Stimulated activated CD4-positive, alpha-beta T cell treated with anti-CD3 and anti-CD28 coated beads, TNF-alpha, amount 100 ng/mL, for 1 hour (primary cell): ENCODE measurements at places on chromosomes 6 and 20.

DNA sequence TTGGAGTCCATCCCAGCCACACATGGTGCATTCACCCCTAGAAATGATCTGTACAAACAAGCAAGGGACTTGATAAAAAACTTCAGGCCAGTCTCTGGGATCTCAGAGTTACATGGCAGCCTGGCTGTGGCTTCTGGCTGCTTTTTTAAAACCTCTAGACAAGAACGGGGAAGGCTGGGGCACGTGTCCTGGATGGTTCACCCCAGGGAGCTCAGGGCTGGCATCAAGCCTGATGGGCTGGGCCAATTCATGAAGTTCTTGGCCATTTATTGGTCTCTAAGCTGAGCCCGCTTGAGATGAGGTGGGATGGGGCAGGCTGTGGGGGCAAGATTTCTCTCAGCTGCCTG lies 10.4 kb upstream of the ZFAND3 start:
- DNase-seq, result no peak

GRCh38 chr6:38805692-38806091 lies 90.6 kb downstream of the DNAH8 start:
- no peak for DNase-seq

- peak; percentile 21 for DNase-seq
These were observed at the start of gene VWA7 for GRCh38 chr6:31776989-31777666. Gene VWA7, minus strand, starts transcription at chr6:31777328. Its CDS starts 549 bp downstream, at chr6:31776779.

DNA sequence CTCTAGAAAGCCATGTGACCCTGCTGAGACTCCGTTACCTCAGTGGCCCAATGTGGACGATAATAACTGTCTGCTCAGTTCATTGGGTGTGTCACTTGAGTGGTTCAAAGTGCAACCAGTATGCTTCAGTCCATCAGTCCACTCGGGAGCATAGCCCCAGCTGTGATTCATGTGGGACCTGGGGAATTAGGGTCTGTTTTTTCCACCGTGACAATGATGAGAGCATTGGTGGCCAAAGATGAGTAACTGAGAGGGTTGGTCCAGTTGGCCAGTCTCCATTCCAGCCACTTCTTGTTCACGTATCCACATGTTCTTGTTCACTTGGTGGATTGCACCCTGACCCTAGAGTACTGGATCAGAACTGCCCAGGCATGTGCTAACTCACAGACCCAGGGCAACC lies 403.6 kb downstream of the CD83 start:
- DNase-seq, result no peak

- DNase-seq, result no peak
These were observed 160.4 kb downstream of the RALGAPA2 start for GRCh38 chr20:20552076-20552475.

DNA sequence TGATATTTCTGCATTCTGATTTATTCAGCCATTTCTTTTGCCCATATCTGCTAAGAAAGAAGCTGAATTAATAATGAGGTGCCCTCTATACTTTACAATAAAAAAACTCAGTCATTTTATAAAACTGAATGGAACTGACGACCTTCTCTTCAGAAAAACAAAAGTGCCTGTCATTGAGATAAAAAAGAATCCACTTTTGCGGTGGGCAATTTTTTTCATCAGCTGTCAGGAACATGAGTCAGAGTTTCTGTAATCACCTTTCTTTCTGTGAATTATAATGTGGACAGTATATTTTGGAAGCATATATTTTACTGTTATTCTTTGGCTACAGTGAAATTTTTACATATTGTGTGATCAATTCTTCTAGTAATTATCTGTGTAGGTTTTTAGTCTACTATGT lies 33.4 kb downstream of the IL20RA start:
- DNase-seq, result no peak

DNA sequence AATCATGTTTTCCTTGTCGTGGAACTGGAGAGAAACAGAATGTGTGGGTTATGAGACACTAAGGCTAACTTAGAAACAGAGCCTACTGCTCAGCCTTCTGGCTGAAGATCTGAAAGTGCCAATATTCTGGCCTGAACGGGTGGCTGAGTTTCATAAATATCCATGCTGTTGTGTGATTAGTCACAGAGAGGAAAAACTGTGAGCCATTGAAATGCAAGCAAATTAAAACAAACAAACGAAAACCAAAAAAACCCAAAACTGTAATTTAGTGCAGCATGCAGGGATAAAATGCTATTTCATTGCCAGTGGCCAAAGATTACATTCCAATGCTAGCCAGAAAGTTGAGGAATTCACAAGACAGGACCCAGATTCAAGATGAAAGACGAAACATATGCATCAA lies 315.1 kb downstream of the UBE3D start:
- no peak for DNase-seq

DNA sequence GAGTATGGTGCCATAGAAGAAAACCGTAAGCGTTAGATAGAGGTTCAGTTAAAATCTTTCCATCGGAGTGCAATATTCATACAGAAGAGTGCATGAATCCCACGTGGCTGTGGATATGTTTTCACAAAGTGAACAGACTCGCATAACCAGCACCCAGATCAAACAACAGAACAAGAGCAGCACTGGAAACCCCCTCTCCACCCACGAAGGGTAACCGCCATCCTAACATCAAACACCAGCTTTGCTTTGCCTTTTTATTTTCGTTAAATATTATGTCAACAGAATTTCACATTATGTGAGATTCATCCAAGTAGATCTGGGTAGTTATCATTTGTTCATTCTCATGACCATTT lies 4.7 kb downstream of the GTSF1L start:
- peak; percentile 30 for DNase-seq

GRCh38 chr20:55266361-55266760 lies 739.0 kb downstream of the CBLN4 start:
- DNase-seq, result no peak

- no peak for DNase-seq
These were observed 1.8 kb downstream of the GRIK2 start for GRCh38 chr6:101395345-101395744.

GRCh38 chr20:64224351-64225170 lies 31.0 kb upstream of the PCMTD2 start:
- no peak for DNase-seq

GRCh38 chr6:9412951-9413559 lies 977.7 kb upstream of the SLC35B3 start:
- no peak for DNase-seq

- DNase-seq, result no peak
These were observed 77.7 kb upstream of the SLC22A23 start for GRCh38 chr6:3534599-3534998.

DNA sequence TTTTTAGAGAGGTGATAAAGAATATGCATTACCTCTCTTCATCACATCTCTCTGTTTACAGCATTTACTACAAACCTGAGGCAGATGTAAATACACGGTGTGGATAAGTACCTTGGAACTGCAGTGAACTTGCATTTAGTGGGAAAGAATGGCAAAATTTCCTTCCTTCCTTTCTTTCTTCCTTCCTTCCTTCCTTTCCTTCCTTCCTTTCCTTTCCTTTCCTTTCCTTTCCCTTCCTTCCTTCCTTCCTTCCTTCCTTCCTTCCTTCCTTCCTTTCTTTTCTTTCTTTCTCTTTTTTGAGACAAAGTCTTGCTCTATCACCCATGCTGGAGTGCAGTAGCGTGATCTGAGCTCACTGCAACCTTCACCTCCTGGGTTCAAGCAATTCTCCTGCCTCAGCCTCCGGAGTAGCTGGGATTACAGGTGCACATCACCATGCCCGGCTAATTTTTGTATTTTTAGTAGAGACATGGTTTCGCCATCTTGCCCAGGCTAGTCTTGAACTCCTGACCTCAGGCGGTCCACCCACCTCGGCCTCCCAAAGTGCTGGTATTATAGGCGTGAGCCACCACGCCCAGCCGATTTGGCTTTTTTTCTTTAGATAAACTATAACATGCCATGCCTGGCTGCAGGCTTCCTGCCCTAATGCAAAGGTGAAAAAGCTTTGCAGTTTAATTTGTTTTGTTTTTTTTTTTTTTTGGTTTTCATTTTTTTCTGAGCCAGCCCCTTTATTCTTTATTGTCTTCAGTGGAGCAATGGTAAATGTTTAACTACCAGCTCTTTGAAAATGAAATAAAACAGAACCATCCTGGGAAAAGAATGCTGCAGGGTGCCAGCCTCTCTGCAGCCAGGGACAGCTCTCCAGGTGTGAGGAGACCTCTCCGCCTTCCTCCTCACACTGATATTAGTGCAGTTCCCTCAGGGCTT lies 64.2 kb upstream of the NEDD9 start:
- no peak for DNase-seq

DNA sequence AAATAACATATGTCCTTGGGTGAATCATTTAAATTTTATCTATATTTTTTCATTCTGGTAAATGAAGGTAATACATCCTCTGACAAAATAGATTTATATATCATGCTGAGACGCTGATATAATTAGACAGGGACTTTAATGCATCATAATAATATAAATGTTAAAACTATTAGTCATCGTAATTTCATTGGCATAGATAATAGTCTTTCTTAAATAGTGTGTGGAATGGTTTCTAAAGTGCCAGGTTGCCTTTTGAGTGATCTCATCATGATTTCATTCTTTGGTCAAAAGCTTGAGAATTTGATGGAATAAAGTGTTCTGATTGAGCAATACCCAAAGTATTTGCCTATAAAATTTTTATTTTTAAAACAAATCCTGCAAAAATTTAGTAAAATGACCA lies 43.2 kb upstream of the BMP5 start:
- no peak for DNase-seq

- no peak for DNase-seq
These were observed 970.9 kb downstream of the TBC1D32 start for GRCh38 chr6:120363429-120363828.

DNA sequence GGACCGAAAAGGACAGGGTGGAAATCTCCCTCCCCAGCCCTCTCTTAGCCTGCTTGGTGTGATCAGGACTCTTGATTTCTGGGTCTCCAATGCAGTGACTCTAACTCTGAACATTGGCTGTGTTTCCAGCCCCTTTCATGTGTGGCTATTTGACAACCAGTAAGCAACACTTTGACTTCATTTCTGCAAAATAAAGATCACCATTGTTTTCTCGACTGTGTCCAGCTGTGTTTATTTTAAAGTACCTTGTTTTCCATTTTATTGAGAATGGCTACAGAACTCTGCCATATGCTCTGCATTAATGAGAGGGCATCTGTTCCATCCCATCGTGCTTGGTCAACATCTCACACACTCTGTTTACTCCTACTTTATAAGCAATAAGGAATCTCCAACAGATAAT lies 60.9 kb upstream of the TAGAP start:
- DNase-seq, result no peak

DNA sequence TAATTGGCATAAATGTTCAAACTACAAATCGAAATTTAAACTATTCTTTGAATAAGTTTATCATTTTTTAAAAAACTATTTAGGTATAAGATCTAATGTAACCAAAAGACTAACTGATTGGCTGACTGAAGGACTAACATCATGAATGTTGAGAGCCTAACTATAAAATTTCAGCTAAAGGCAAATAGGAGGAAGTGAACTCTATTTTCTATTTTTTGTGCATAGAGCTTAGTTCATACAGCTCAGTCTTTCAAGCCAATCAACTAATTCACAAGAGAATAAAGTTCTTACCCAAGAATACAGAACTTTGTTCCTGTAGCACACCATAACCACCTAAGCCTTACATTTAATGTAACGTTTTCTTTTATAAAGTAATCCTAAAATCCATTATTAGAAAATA lies 46.3 kb upstream of the STXBP5 start:
- DNase-seq, result no peak

GRCh38 chr6:16419636-16420336 lies 181.4 kb downstream of the GMPR start:
- DNase-seq, result no peak

DNA sequence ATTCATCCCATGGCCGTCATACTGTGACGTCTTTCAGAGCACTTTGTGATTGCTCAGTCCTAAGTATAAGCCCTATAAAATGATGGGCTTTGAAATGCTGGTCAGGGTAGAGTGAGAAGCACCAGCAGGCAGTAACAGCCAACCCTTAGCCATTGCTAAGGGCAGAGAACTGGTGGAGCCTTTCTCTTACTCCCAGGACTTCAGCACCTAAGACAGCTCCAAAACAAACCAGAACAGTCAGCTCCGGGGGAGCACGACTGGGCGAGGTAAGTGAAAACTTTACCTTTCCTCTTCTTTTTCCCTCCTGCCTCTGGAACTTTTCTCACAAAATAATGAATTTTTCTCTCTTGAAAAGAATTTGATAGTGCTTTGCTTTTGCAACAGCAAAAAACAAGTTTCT lies at the start of gene VIP:
VIP (plus strand) TSS at position 104 of the 400 bp plus-strand sequence. CDS start 1,381 bp downstream, outside the sequence.
- no peak for DNase-seq

DNA sequence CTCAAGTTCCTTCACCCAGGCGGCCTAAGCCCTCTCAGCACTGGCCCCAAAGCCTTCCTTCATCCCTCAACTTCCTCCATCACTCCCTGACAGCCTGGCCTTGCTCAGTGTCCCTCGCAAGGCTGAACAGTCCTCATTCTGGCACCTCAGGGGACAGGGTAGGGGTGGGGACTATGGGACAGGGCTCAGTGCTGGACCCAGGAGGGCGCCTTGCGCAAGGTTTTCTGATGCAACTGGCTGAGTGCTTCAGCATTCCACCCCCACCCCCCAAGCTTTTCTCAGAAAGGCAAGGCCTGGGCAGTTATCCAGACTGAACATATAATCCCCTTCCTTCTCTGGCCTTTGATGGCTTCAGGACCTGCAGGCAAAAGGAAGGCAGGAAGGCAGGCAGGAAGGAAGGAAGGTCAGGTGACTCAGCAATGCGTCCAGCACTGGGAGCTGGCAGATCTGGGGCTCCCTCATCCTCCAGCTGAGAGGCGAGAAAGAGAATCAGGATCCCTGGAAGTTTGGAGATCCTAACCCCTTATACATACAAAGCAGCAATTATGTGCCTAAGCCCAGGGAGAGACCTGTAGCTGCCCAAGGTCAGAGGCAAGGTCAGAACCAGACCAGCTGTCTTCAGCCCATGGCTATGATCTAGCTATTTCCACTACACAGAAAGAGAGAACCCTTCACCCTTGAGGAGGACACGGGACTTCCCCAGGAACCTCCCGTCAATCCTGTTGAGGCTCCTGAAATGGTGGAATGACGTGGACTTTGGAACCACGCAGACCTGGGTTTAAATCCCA lies 8.6 kb upstream of the TRIB3 start:
- no peak for DNase-seq

GRCh38 chr6:3303795-3304411 lies 45.2 kb downstream of the PSMG4 start:
- no peak for DNase-seq

DNA sequence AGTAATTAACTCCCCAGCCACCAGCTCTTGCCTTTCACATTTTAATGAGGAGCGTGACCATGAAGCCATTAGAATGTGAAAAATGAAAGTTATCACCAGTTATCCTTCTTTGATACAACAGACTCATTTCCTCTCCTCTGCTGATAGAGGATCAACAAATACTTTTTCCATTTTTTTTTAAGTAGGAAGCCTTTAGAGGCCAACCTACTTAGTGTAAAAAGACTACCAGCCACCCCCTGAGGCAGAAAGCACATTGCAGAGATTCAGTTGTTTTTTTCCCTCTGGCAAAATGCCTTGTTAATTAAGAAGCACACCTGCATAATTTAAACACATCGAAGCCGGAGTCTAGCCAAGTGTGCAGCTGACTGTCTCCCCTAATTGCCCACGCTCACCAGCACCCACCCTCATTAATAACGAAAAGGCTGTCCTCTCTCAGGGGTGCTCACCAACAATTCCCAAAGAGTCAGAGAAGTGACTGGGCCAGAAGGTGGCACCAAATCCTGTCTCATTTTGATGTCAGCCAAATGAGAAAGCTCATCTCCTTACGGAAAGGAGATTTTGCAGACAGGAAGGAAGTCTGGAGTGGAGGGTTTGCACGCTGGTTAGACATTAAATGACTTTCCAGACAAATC lies 60.9 kb upstream of the MC3R start:
- DNase-seq, result no peak
